Smooth muscle cell of the pulmonary artery (primary cell): ENCODE measurements at places on chromosomes 3 and 15. TPM values are rescaled to one million over a fixed set of nuclear protein-coding genes. Genes with fewer than 3 reads are reported as not detected.

Gene CACNA1D
- 0.07 and 0.46 TPM in 2 replicates for total RNA-seq

Gene AP3B2
- 0.10 and 0.39 TPM in 2 replicates for total RNA-seq

Gene NAA50
- 249 and 278 TPM in 2 replicates for total RNA-seq

Gene ZIC1
- total RNA-seq: 0.03 and 0.13 TPM in 2 replicates

Gene COPB2
- 246 and 311 TPM in 2 replicates for total RNA-seq

Gene ABI3BP
- 148 and 149 TPM in 2 replicates for total RNA-seq

Gene SLC22A13
- total RNA-seq: 0.46 and 1.2 TPM in 2 replicates

Gene FANCD2OS
- not detected in 2 replicates for total RNA-seq

Gene GORASP1
- 45.6 and 52.8 TPM in 2 replicates for total RNA-seq

Gene DCBLD2
- total RNA-seq: 344 and 450 TPM in 2 replicates

Gene WDR93
- total RNA-seq: 0.07 TPM in 1 of 2 replicates, not detected in the other

Gene GREM1
- total RNA-seq: 166 and 792 TPM in 2 replicates

Gene TAGLN3
- 0.26 and 3.5 TPM in 2 replicates for total RNA-seq

Gene NR2E3
- 0.13 and 0.20 TPM in 2 replicates for total RNA-seq

Gene RBMS3
- 59.6 and 68.2 TPM in 2 replicates for total RNA-seq

Gene A4GNT
- not detected in 2 replicates for total RNA-seq

Gene FGF12
- total RNA-seq: 0.03 and 0.07 TPM in 2 replicates

Gene CCR9
- total RNA-seq: not detected in 2 replicates

Gene CFAP20DC
- total RNA-seq: 1.6 and 3.1 TPM in 2 replicates

Gene TF
- total RNA-seq: 0.20 and 0.43 TPM in 2 replicates

Gene MASP1
- 1.7 and 5.7 TPM in 2 replicates for total RNA-seq

Gene CLRN1
- not detected in 2 replicates for total RNA-seq

Gene CADPS
- 0.17 and 3.3 TPM in 2 replicates for total RNA-seq

Gene LMAN1L
- 0.26 TPM in 1 of 2 replicates, not detected in the other for total RNA-seq

Gene TMEM212
- not detected in 2 replicates for total RNA-seq

Gene WNT7A
- total RNA-seq: not detected in 2 replicates

Gene CYP19A1
- 0.23 and 0.72 TPM in 2 replicates for total RNA-seq

Gene CCDC39
- total RNA-seq: not detected in 2 replicates

Gene CFAP100
- total RNA-seq: not detected in 2 replicates

Gene CAMKV
- total RNA-seq: not detected in 2 replicates

Gene SLC6A1
- total RNA-seq: 0.10 and 0.13 TPM in 2 replicates

Gene PRR20G
- not detected in 2 replicates for total RNA-seq

Gene GPR176
- total RNA-seq: 147 and 182 TPM in 2 replicates

Gene CDHR4
- 0.07 TPM in 1 of 2 replicates, not detected in the other for total RNA-seq

Gene FBXL2
- 17.4 and 27.8 TPM in 2 replicates for total RNA-seq

Gene TJP1
- 47.8 and 57.5 TPM in 2 replicates for total RNA-seq

Gene C3orf49
- not detected in 2 replicates for total RNA-seq
